Naive thymus-derived CD4-positive, alpha-beta T cell (primary cell): ENCODE measurements at places on chromosomes 7 and 10. TPM values are rescaled to one million over a fixed set of nuclear protein-coding genes. Genes with fewer than 3 reads are reported as not detected.

- DNase-seq: no peak
Observed at GRCh38 chr7:22213081-22213480, 143.9 kb downstream of the RAPGEF5 start.

GRCh38 chr7:117145333-117145732 lies 177.5 kb downstream of the WNT2 start:
- DNase-seq: no peak

ETV1 gene
- total RNA-seq: not detected

FBXL13 gene
- 0.93 TPM for total RNA-seq

- no peak for DNase-seq
Observed at GRCh38 chr7:113371416-113372043, 253.2 kb upstream of the SMIM30 start.

DNA sequence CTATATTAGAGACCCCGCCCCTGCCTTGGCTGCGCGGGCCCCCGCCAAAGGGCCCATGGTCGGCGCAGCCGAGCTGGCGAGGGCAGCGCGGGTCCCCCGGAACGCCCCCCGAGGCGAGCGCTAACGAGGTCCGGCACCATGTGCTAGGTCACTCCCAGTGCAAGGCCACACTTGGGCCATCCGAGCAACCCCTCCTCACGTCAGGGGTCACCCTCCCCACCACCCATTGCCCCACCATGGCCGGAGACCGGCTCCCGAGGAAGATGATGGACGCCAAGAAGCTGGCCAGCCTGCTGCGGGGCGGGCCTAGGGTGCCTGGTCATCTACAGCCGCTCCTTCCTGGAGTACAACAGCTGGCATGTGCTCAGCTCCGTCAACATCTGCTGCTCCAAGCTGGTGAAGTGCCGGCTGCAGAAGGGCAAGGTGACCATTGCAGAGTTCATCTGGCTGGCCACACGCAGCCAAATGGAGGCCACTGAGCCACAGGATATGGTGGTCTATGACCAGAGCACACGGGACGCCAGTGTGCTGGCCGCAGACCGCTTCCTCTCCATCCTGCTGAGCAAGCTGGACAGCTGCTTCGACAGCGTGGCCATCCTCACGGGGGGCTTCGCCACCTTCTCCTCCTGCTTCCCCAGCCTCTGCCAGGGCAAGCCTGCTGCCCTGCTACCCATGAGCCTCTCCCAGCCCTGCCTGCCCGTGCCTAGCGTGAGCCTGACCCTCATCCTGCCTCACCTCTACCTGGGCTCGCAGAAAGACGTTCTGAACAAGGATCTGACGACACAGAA lies 12.4 kb upstream of the SEC24C start:
- no peak for DNase-seq

DNA sequence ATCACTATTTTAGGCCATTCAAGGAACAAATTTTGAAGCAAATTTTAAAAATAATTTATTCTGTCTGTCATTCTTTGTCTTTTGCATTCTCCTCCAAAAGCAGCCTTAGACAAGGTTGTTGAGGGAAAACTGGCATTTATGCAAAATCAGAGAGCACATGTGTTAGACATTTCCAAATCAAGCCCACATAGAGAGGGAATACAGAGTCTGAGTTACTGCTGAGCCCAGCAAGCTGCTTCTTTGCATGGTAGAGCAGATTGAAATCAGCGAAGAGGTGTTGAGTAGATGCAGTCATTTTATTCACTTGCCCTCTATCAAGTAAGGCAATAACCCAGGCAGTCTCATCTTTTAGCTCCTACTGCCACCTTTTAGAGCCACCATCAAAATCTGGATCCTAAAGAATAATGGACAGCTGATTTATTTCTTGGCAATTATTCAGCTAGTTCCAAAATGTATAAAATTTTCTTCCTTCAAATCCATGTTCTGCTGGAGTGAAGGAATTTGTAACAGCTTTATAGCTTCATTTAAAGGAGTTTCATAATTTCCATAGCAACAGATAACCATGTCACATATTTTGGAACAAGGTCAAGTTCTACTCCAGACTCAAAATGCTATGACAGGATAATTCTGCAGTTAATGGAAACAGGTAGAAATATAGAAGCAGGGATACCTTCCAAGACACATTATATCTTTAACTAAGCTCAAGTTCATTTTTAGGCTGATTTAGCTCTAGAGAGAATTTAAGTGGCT lies 7.3 kb upstream of the PCDH15 start:
- DNase-seq: no peak

DNA sequence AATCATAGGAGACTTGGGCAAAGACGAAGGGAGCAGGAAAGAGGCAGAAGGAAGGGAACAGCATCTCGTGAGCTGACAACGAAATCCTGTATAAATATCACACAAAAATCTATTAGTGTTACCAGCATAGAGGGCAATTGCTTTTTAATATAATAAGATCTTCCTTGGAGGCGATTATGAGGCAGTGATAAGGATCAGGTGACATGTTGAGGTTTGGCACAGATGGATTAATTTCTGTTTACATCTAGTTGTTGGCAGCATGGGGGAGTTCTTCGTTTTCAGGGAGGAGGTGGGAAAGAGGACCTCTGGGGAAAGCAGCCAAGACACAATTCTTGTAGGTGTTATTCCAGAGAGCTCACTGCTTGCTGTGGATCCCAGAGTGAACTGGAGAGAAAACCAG lies 163.8 kb downstream of the PLXNA4 start:
- no peak for DNase-seq

DNA sequence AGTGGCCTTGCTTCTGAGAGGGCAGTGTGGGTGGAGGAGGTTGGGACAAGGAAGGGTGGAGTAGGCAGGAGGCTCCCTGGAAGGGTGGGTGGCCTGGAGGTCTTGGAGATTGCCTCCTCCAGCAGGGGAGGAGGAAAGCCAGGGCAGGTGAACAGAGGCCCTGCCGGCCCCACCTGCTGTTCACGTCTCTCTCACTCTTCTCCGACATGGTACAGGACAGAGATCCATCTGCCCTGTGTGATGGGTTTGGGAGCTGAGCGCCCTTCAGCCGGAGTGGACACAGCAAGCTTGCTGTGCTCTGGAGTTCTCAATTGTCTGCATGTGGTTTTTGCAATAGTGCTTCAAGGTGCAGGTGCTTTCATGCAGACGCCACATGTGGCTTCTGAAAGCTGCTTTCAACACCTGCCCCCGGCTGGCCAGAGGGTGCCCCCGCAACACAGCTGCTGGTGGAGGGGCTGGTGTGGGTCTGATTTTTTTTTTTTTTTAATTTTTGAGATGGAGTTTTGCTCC lies 82.8 kb upstream of the GNA12 start:
- no peak for DNase-seq

GPER1 gene
- total RNA-seq: 1.3 TPM

DNA sequence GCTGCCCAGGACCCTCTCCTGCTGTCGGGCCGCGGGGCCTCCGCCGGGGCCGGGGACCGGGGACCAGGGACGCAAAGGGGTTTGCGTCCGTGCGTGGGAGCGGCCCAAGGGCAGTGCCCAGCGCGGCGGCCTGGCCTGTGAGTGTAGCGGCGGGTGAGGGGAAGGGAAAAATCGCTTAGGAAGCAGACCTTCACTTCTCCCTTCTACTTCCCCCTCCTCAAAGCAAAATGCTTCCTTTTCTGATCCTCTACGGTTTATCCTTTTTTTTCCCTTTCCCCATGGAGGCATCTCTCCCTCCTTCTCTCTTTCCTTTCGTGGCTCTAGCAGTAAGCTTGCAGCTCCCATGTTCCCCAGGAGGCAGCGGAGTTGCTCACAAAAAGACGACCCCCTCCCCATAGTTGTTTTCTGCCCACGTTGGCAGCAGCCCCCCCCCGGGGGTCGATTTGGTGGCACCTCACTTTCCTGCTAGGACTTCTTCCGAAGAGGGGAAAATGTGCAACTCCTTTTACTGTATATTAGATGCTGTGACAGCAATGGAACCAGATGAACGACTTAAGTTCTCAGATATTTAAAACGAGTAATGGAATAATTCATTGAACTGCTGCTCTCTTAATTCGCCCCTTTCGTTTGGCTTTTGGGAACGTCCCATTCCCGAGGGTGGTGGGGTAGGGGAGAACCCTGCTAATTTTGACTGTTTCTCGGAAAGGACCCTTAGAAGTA lies 724 bp downstream of the CAPZA2 start:
- DNase-seq: peak; percentile 13

FAM180A gene
- not detected for total RNA-seq

DNA sequence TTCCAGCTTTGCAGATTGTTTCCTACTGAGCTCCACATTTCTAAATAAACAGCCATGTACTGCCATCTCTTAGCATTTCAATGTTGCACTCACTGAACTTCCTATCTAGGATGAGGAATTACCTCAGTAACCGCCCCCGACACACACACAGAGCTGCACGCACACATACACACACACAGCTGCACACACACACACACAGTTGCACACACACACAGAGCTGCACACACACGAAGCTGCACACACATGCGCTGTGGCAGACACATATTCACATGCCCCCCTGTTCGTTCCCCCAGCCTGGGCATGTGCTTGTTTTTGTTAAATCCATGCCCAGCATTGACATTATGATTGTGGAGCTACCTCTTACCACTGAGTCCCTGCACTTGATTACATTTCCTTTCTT lies 39.6 kb upstream of the CNPY1 start:
- DNase-seq: no peak

- DNase-seq: no peak
Observed at GRCh38 chr10:20017961-20018360, 201.7 kb downstream of the PLXDC2 start.

KEL gene
- total RNA-seq: 0.11 TPM

VPS37D gene
- total RNA-seq: not detected

DNA sequence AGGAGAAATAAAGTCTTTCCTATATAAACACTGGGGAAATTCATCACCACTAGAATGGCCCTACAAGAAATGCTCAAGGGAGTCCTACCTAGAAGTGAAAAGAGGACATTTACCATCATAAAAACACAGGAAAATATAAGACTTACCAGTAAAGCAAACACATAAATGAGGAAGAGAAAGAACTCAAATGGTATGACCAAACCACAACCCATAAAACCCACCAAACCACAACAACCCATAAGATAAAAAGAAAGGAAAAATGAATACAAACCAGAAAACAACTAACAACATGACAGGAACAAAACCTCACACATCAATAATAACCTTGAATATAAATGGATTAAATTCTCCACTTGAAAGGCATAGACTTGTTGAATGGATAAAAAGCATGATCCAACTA lies 71.9 kb upstream of the DIP2C start:
- no peak for DNase-seq

DNA sequence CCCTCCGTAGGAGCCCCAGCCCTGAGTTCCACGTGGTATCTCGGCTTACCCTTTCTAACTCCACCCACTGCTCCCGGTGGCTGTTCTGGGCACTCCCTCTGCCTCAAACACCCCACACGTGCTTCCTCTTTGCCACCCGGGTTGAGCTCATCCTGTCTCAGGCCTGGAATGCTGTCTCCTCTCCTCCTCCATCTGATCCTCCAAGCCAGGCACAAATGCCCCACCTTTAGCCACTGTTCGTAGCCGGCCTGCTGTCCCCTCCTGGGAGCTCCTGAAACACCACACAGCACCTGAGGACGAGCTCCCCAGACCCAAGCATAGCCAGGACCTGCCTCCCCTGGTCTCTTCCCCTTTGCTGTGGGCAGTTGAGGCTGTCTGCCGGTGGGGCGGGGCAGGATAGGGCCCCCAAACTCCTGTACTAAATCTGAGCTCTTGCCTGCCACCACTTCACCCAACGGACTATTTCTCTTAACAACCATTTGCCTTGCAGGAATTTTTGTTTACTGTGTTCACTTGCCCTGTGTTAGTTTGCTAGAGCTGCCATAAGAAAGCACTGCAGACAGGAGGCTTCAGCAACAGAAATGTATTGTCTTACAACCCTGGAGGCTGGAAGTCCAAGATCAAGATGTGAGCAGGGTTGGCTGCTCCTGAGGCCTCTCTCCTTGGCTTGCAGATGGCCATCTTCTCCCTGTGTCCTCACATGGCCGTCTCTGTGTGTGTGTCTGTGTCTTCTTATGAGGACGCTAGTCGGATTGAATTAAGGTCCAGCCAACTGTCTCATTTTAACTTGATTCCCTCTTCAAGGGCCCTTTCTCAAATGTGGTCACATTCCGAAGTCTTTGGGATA lies 58.3 kb upstream of the SHH start:
- peak; percentile 15 for DNase-seq

FAM171A1 gene
- total RNA-seq: 3.2 and 4.5 TPM in 2 replicates
